Amniotic stem cell (primary cell): ENCODE measurements at places on chromosomes 13 and 19.

DNA sequence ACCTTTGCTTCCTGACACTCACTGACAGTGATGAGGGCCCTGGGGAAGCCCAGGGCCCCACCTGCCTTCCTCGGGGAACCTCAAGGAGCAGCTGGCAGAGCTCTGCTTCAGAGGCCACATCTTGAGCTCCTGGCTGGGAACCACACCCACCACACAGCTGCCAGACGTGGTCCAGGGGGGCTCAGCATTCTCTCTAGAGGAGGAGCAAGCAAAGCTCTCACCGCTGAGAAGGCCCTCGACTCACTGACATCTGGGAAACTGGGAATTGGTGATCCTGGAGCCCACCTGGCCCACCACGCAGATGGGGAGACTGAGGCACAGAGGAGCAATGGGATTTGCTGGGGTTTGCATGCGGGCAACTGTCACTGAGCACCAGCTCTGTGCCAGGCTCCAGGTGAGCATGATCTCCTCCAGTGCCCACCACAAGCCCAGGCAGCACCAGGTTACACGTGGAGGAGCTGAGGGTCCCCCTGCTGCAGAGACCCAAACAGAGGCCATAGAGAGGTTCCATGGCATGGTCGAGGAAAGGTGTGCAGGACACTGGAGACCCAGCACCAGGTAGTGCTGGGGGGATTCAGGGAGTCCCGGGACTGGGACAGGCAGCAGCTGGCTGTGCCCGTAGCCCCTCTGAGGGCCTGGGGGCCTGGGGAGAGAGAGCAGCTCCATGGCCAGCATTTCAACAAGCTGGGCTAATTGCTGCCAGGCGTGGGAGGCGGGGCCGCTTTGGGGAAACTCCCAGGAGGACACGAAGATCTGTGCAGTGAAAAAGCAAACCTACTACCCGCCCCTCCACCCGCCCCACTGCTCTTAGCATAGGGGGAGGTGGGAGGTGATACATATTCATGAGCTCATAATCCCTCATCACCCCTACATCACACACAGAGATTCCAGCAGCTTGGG is 33.4 kb downstream of the PEPD start:
- no peak for DNase-seq

GRCh38 chr19:9189535-9189934 is 10.8 kb downstream of the OR7D2 start:
- DNase-seq: no peak

DNA sequence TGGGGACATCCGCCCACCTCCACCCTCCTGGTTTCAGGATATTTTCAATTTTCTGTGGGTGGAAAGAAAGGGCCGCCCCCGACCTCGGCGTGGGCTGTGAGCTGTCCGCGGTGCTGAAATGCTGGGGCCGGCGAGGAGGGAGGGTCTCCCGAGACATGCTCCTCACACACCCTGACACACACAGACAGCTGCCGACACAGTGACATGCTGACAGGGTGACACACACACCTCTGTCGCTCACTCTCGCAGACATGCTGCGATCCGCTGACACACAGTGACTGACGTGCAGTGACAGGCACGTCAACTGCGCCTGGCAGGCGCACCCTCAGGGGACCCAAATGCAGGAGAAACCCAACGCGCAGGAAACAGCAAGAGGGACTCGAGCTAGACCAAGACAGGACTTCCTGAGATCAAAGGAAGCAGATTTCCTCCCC is 25.1 kb upstream of the MEIS3 start:
- DNase-seq: no peak

DNA sequence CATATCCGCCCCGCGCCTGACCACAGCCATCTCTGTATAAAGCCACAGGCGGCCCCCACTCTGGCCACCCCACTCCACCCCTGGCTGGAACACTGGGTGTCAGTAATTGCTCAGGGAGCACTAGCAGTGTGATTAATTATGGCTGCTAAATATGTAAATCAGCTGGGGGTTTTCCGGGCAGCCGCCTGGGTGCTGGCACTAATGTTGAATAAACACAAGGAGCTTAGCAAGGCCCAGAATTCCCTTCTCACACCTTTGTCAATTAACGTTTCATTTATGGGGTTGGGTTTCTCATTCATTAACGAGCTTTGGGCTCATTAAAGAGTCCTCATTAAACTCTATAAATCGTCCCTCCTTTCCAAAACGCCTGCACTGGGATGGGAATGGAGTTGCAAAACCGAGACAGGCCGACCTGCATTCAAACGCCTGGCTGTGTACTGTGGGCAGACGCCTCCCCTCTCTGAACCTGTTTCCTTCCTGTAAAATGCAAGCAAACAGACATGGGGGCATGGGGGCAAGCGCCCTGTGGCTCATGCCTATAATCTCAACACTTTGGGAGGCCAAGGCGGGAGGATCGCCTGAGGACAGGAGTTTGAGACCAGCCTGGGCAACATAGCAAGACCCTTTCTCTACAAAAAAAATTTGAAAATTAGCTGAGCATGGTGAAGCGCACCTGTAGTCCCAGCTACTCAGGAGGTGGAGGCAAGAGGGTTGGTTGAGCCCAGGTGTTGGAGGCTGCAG is 17.7 kb upstream of the OLFM2 start:
- no peak for DNase-seq

DNA sequence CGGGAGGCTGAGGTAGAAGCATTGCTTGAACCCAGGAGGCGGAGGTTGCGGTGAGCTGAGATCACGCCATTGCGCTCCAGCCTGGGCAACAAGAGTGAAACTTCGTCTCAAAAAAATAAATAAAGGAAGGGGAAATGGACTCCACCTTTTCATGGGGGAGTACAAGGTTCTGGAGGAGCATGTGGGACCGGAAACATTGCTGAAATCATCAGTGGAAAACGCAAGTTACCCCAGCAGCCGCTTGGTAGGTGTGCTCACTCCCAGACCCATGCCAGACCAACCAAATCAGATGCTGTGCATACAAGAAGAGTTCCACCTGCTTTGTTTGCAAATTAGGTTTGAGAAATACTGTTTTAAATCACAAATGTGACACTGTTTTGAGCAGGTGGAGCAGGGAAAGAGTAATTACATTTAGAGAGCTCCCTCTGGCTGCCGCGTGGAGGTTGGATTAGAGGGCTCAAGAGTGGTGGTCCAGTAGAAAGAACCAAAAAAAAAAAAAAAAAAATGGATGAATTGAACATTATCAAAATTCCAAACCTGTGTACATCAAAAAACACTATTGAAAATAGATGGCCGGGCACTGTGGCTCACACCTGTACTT is 4.9 kb downstream of the ERICH4 start:
- no peak for DNase-seq

GRCh38 chr13:106357198-106357597 is 178.3 kb downstream of the EFNB2 start:
- DNase-seq: no peak

GRCh38 chr13:101425156-101425471 is 8.8 kb upstream of the NALCN start:
- DNase-seq: no peak

DNA sequence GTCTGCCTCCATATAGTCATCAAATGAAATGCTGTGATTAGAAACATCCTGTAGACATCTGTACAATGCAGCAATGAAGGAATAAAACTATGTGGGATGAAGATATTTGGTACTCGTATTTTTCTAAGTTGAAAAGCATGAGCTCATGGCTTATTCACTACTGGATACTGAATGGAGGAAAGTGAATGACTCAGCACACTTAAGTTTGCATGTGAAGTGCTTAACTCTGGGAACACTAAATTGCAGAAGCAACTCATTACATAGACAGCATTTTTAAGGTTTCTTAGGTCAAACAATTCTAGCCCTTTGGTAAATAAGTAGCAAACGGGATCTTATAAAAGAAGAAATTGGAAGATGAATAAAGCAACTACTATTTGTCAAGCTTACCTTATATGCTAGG is 429.0 kb upstream of the MIR17HG start:
- no peak for DNase-seq

GRCh38 chr19:18656337-18657086 is 19.7 kb downstream of the KLHL26 start:
- DNase-seq: no peak

GRCh38 chr13:59415498-59415897 is 748.2 kb downstream of the DIAPH3 start:
- no peak for DNase-seq

DNA sequence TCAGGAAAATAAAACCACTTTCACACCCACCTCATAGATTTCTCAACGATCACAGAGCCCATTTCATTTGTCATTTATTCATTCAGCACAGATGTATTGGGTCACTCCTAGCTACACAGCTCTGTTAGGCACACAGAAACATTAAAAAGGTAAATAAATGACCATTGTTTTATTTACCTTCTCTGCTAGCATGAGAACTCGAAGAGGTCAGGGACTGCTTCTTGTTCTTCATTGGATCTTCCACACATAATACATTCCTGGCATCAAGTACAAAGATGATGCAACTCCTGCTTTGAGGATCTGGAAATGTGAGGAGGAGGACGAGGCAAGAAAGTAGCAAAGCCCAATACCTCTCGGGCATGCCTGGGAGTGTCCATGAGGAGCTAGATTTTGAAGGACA is 168.1 kb downstream of the RBM26 start:
- no peak for DNase-seq

GRCh38 chr13:50940509-50940908 is 30.9 kb downstream of the RNASEH2B start:
- no peak for DNase-seq

- no peak for DNase-seq
Observed at GRCh38 chr13:26050568-26051230, 1.1 kb downstream of the SHISA2 start.

DNA sequence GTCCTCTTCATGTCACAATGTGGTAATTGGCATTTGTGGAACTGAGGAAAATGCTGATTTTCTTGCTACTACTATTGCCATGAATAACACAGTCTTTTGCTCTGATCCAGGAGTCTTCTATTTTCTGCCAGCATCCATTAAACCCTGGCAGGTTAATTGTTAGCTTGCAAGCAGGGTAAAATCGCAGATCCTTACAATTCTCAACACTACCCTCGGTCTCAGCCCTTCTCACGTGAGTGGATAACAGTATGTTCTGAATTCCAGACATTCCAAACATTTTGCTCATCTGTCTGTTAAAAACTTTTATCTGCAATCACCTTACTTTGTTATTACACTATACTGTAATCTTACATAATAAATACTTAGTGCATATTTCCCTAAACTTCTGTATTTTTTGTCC is 251.3 kb upstream of the ATXN8OS start:
- no peak for DNase-seq

GRCh38 chr13:51035978-51036377 is 75.1 kb downstream of the C13orf42 start:
- DNase-seq: no peak

DNA sequence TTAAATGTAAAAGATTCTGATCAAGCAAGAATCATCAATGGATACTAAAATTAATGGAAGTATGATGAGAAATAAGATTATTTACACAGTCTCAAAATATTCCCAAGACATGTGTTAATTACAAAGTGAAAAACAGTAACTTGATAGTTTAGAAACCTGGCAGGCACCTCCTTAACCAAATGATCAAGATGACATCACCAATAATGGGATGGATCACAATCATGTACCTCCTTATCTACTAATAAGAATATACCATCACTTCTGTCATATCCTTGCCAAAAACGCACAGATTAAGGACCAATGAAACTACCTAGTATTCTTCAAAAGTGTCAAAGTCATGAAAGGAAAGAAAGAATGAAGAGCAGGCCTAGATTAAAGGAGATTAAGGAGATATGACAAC is 30.0 kb downstream of the TSC22D1 start:
- DNase-seq: no peak

GRCh38 chr19:8640402-8641004 is 10.1 kb downstream of the NFILZ start:
- no peak for DNase-seq

DNA sequence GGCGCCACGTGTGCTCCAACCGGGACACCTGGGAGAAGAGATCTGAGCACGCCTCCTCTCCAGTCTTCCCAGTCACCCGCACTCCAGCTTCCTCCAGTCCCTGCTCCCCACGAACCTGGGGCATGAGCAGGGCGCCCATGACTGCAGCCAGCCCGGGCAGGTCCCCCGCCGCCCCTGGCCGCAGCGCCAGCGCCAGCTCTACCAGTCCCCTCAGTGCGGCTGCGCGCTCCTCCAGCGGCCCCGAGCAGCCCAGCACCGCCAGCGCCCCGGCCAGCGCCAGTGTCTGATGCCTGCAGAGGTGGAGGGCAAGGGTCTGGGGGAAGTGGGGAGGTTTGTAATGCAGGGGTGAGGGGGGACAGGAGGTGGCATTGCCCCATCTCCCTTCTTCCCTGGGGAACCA is 13.1 kb downstream of the SH2D3A start:
- DNase-seq: no peak

DNA sequence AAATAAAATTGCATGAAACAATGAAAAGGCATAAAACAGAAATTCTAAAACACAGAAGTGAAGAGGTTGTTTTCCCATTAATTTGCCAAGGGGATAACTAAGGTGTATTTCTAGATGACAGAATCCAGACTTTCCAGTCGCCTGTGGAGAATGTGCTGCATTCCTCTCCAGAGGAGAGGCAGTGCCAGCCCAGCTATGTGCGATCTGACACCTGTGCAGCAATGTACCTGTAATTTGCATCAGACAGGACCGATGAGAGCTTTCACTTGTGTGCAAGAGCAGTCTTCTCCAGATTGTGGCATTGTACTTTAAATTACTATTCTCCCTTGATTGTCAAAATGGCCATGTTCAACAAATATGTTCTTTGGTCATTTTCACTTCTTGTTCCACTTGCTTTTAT is 1037.9 kb downstream of the EFNB2 start:
- no peak for DNase-seq

- no peak for DNase-seq
Observed at GRCh38 chr13:109880371-109881346, 94.3 kb upstream of the IRS2 start.

DNA sequence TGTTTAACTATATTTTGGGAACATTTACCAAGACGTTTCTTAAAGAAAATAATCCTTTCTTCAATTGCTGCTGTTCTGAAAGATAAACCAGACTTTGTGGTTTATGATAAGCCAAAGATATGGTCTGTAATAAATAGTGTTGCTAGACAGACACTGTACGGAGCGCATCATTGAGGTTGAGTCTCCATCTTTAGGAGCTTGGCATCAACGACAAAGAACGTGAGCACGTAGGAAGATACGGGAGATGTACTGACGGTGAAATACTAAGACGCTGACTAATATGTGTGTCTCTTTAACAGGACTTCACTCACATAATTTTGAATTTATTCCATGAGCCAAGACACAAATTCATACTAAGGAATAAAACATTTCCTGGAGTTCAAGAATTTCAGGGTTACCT is 16.2 kb downstream of the TEX29 start:
- DNase-seq: no peak

DNA sequence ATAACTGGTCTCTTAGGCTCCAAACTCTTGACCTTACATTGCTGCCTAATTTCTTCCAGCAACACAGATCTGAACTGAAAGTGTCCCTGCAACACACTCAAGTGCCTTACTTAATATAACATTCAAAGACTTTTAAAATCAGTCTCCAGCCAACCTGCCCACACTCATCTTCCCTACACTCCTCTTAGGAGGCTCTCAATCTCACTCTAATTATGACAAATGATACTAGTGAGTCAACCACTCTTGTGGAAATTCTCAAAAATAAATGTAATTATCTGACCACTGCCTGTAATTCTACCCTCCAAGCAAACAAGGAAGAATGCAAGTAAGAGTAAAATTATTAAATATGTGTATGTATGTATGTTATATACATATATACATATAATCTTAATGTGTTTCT is 348.1 kb upstream of the MIR17HG start:
- no peak for DNase-seq
